ENCODE measurements at places on chromosomes 1 and 21. TPM values are rescaled to one million over a fixed set of nuclear protein-coding genes. Genes with fewer than 3 reads are reported as not detected.
A peak's percentile ranks its signal among the peaks of the same experiment; 100 is the strongest.

- no peak for DNase-seq
Measured at GRCh38 chr1:205672970-205673369, 7.3 kb downstream of the SLC45A3 start.

GRCh38 chr1:173014160-173014559 is 36.6 kb downstream of the TNFSF18 start:
- DNase-seq = no peak

DNA sequence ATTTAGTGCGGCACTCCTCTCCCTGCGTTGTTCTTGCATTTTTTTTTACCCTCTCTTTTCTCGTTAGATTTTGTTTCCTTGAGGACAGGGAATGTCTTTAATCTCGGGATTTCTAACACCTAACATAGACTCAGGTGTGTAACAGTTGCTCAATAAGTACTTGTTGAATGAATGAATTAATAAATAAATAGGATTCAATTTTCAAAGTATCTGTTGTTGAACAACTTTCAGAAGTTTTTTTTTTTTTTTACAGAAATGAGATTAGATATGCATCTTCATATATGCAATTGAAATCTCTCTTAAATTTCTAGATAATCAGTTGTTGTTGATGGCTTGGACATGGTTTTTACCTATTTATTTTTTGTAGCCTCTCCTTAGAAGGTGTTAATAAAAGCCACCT is 83.1 kb downstream of the ROR1 start:
- DNase-seq = no peak

DNA sequence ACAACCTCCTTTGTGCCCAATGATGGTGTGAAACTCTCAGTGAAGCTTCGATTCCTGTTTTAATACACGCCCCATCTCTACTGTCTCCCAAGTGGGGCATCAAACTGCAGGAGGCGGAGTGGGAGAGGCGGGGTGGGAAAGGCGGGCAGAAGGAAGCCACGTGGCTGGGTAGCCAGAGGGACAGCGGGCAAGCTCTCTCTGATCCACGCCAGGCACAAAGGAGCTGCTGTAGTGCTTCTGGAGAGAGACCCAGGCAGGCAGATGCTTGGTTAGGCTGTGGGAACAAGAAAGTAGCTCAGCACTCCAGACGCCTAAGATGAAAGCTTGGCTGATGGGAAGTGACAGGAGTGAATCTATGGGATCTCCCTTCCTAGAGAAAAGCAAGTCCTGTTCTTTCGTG is 25.7 kb downstream of the TRIM67 start:
- DNase-seq = no peak

GRCh38 chr1:73161418-73161817 is 879.1 kb upstream of the NEGR1 start:
- no peak for DNase-seq

The LRRC39 gene
- total RNA-seq = 0.13 TPM

- DNase-seq = peak; percentile 59
Measured at GRCh38 chr1:157505481-157506272, 46.6 kb downstream of the FCRL5 start.

The F5 gene
- 0.72 TPM for total RNA-seq

GRCh38 chr1:193251950-193252349 is 65.5 kb upstream of the B3GALT2 start:
- DNase-seq = no peak

DNA sequence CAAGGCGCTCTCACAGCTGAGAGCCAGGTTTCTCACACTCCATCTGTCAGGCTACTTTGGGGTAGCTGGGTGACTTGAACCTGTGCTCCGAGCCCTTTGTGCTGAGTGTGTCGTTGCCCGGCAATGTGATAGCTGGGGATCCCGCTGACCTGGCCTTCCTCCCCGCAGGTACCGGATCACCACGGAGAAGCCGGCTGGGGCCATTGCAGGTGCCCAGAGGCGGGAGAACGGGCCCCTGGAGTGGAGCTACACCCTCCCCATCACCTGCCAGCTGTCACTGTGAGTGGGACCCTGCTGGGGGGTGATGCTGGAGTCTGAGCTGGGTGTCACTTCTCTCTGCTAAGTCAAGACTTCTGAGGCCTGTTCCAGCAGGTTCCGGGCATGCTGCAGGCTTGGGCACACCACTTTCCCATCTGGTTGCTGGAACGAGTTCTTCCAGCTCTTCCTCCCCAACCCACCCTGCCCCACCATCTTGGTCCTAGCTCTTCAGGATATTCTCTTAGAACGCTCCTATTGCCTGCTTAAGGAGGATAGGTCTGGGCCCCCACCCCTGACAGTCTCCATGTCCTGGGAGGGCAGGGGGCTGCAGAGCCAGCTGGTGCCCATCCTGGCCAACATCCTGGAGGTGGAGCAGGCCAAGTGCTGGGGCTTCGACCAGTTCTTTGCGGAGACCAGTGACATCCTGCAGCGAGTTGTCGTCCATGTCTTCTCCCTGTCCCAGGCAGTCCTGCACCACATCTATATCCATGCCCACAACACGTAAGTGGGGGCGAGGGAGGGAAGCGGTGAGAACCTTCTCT is 7.5 kb downstream of the IKBKE start:
- no peak for DNase-seq

The THRAP3 gene
- 135 TPM for total RNA-seq

The TNFSF4 gene
- 10.4 TPM for total RNA-seq

GRCh38 chr1:51516649-51517158 is 2.4 kb downstream of the EPS15 start:
- no peak for DNase-seq
